ENCODE measurements at places on chromosomes 6 and 20. TPM values are rescaled to one million over a fixed set of nuclear protein-coding genes. Genes with fewer than 3 reads are reported as not detected.
A peak's percentile ranks its signal among the peaks of the same experiment; 100 is the strongest.

The FLRT3 gene
- total RNA-seq, result 2.5 TPM

- no peaks in the 10 kb centered on the region for H3K4me1 ChIP-seq
- no peaks in the 10 kb centered on the region for H3K36me3 ChIP-seq
- no peak overlapping the region for H3K4me3 ChIP-seq
Measured at GRCh38 chr6:34044945-34045595, 100.8 kb downstream of the GRM4 start.

- no peak overlapping the region for H3K27ac ChIP-seq
- H3K4me3 ChIP-seq, result no peak overlapping the region
Measured at GRCh38 chr6:1336246-1336843, 24.4 kb downstream of the FOXQ1 start.

DNA sequence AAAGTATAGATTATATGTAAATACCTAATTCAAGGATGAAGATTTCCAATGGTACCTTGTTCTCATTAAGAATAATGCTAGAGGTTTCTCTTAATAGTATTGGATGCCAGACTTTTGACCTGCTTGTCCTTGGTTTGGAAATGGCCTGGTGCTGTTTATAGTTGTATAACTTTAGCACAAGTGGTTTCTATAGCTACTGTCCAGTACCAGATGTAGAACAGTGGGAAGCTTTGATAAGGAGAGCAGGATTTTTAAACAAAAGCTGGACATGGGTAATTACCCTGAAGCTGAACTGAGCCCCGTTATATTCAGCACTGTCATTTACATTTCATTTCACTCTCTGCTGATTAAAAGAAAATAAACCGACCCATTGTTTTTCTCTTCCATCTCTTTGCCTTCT is 43.7 kb downstream of the TRMT11 start:
- DNase-seq, result no peak
- H3K27me3 ChIP-seq, result no peaks in the 10 kb centered on the region
- peaks cover 56% of the 10 kb centered on the region for H3K4me1 ChIP-seq
- H3K27ac ChIP-seq, result peak overlapping the region; percentile 61
- no peak overlapping the region for H3K4me3 ChIP-seq

- no peak for DNase-seq
- H3K27me3 ChIP-seq, result no peaks in the 10 kb centered on the region
- H3K27ac ChIP-seq, result no peak overlapping the region
- H3K36me3 ChIP-seq, result peaks cover 9% of the 10 kb centered on the region
Measured at GRCh38 chr6:109769213-109769612, 78.1 kb downstream of the FIG4 start.

DNA sequence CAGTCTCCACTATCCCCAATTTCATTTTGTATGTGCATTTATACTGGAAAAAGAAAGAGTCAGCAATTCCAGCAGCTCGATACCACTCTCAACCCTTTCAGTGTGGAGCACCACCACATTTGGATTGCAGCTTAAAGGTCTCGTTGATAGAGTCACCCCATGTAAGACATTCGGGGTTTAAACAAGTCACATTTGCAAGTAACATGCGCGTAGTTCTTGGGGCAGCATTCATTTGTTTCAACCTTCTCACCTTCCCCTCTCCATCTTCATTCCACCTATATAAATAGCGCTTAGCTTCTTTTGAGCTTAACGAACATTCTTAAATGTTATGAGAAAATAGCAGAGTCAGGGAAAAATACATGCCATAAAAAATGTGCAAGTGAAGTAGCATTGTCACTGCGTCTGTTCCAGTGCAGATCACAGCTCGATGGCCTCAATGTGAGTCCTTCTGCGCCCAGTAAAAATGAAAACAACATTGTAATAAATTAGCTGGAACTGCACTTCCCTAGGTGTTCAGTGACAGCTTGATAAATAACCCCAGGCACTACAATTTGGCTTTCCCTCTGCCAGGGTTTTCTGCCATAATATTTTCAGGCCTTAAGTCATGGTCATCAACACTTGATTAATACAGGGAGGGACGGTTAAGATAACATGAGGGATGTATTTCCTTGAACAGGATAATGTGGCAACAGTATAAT is 737.8 kb upstream of the NRSN1 start:
- DNase-seq, result no peak
- no peak overlapping the region for H3K4me3 ChIP-seq
- H3K4me1 ChIP-seq, result no peaks in the 10 kb centered on the region
- no peaks in the 10 kb centered on the region for H3K36me3 ChIP-seq
- no peak overlapping the region for H3K27ac ChIP-seq

- no peaks in the 10 kb centered on the region for H3K4me1 ChIP-seq
- DNase-seq, result no peak
- no peak overlapping the region for H3K27ac ChIP-seq
- H3K36me3 ChIP-seq, result no peaks in the 10 kb centered on the region
- no peak overlapping the region for H3K4me3 ChIP-seq
Measured at GRCh38 chr6:116087437-116088027, 13.1 kb upstream of the NT5DC1 start.

The VAPB gene
- 9.7 TPM for total RNA-seq
